Foreskin melanocyte (primary cell): ENCODE measurements at places on chromosomes 2 and 18.

DNA sequence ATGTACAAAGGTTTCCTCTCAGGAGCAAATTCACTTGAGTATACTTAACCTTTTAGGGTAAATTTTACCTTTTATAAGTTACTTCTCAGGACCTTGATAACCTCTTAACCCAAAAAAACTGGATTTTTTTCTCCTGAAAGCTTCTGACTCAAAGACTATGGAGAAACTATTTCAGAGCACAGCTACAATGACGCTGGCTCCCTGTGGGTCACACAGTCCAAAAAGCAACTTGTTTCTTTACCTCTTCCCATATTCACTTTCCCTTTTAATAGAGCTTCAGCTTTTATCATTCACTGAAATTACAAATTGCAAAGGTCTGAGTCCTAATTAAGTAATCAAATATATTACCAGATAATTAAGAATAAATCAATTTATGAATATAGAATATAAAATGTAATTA is 32.4 kb downstream of the GTF3C3 start:
- no peak for DNase-seq

DNA sequence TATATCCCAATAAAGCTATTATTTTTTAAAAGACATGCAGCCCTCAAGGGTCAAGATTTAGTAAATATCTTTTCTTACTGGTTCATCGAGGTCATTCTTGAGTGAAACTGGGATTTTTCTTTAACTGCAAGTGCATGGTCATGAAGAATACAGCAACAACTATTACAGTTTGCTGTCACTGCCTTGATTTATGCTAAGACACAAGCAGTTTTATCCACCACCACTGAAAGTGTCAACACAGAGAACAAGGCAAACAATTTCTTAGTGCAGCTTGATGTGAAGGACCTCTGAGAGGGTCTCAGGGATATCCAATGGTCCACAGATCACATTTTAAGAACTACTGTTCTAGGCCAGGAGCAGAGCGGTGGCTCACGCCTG is 12.1 kb downstream of the SP3 start:
- DNase-seq, result no peak

- no peak for DNase-seq
These were observed 18.1 kb downstream of the LPIN2 start for GRCh38 chr18:2994603-2995432.

- DNase-seq, result no peak
These were observed 36.9 kb downstream of the SCN1A start for GRCh38 chr2:166090908-166091307.

GRCh38 chr2:192696857-192697256 is 502.1 kb upstream of the TMEFF2 start:
- no peak for DNase-seq
